GM23248 (cell line): ENCODE measurements at places on chromosomes 1 and 21. TPM values are rescaled to one million over a fixed set of nuclear protein-coding genes. Genes with fewer than 3 reads are reported as not detected.

Gene DISC1
- total RNA-seq: 1.2 and 2.0 TPM in 2 replicates

Gene KLHDC7A
- total RNA-seq: not detected in 2 replicates

Gene TLR5
- total RNA-seq: not detected in 2 replicates

Gene HTR6
- total RNA-seq: not detected in 2 replicates

Gene KIF2C
- total RNA-seq: 14.2 and 16.9 TPM in 2 replicates

DNA sequence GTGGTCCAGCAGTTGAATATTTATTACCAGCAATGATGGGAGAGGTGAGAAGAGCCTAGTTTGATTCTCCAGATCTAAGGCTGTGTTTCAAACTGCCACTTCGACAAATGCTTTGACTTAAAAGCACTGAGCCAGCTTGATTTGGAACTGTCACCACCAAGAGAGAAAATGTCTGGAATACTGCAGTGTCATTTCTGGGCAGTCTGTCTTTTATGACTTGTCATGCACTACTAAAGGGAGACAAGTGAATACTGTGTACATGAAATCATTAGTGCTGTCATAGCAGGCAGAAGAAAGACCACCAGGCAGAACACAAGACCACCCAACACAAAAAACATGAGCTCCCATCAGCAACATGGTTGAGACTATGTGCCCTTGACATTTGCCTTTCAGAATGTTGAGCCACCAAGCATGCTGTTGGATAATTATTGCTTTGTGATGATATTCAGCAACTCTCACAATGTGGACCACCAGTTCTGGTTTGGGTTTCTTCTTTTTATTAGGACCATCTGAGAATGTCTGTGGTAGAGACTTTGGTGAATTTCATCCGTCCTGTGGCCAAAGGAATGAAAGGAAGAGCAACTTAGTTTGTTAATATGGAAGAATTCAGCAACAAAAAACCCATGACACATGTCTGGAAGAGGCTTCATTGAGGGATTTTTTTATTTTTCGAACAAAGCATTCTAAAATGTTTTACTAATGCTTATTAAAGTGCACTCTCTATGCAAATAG lies 125.8 kb downstream of the NTMT2 start:
- no peak for DNase-seq

- DNase-seq: no peak
These were observed 1502.5 kb downstream of the KCNT2 start for GRCh38 chr1:195105773-195106172.

- DNase-seq: no peak
These were observed 779 bp upstream of the DEGS1 start for GRCh38 chr1:224182057-224182865.

GRCh38 chr1:87165177-87165576 lies 163.5 kb upstream of the LMO4 start:
- DNase-seq: no peak

DNA sequence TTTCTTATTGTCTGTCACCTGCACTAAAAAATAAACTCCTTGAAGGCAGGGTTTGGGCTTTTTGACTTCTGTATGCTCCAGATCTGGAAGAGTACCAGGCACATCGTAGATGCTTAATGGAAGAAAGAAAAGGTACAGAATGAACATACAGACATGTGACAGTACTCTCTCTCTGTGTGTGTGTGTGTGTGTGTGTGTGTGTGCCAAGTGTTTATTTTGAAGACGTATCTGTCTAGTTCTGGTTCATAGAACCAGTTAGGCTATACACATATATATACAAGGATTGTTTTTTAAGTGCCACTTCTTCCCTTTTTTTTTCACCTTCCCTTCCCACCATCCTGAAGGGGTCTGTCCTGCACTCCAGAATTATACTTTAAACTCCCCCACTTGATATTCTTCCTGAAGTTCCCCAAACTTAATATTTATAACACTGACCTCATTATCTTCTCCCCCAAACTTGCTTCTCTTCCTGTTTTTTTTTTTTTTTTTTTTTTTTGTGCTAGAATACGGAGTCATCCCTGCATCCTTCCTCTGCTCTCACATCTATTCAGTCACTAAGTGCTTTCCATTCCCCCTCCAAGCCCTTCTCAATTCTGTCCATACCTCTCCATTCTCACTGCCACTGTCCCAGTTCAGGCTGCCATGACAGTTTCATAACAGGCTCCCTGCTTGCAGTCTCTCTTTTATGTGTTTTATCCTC lies 5.4 kb upstream of the KCNA3 start:
- no peak for DNase-seq

GRCh38 chr1:60952612-60953111 lies 129.7 kb upstream of the NFIA start:
- DNase-seq: no peak

- no peak for DNase-seq
These were observed 4.9 kb downstream of the CD1A start for GRCh38 chr1:158259117-158259516.

DNA sequence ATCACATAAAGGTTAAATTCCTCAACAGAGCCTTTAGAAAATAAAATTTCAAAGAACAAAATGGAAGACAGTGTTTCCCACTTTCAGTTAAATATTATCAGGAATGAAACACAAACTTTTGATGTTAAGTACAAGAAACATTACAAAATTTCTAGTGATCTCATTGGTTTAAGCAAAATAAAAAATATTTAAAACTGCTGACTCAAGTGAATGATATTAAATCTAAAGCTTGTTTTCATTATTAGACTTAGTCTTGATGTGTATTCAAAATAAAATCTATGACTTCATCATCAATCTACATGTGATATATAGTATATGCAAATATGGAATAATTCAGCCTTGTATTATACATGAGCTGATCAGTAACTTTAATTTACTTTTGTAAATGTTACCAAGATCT lies 584.9 kb downstream of the PTBP2 start:
- DNase-seq: no peak
